Stimulated activated CD8-positive, alpha-beta memory T cell treated with anti-CD3 and anti-CD28 coated beads, Interleukin-4, amount 100 ng/mL, for 4 hours (primary cell): ENCODE measurements at places on chromosomes 5 and 9.

DNA sequence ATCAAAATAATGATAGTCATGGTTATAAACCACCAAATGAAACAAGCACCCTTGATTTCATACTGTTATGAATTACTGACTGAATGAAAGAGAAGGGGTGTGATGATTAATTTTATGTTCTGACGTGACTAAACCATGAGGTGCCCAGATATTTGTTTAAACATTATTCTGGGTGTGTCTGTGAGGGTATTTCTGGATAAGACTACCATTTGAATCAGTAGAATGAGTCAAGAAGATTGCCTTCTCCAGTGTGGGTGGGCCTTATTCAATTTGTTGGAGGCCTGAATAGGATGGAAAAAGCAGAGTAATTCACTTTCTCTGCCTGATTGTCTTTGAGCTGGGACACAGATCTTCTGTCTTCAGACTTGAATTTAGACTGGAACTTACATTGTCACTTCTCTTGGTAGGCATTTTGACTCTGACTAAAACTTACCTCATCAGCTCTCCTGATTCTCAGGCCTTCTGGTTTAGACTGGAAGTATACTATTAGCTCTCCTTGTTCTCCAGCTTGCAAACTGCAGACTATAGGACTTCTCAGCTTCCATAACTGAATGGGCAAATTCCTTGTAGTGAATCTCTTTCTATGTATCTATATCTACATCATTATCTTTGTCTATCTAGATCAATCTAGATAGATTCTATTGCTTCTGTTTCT, 321.9 kb upstream of the TARS1 start:
- no peak for DNase-seq

- no peak for DNase-seq
Observed at GRCh38 chr5:179954434-179954833, 46.7 kb upstream of the TBC1D9B start.

- DNase-seq: no peak
Observed at GRCh38 chr9:90285946-90286345, 356.7 kb downstream of the DIRAS2 start.

DNA sequence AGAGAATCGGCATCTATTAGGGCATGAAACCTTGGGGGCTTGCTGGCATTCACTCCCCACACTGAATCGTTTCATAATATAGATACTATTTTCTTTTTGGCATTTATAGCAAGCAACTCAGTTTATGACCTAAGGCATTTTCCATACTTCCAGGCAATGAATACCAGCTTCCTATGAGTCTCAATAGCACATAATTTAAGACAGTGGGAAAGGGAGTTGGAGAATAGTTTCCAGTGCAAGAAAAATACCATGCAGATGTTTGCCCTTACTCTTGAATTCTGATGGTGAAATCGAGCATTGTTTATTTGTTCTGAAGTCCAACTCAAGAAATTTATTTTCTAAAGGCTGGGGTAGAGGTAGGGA, 175.8 kb upstream of the KLF9 start:
- DNase-seq: no peak

DNA sequence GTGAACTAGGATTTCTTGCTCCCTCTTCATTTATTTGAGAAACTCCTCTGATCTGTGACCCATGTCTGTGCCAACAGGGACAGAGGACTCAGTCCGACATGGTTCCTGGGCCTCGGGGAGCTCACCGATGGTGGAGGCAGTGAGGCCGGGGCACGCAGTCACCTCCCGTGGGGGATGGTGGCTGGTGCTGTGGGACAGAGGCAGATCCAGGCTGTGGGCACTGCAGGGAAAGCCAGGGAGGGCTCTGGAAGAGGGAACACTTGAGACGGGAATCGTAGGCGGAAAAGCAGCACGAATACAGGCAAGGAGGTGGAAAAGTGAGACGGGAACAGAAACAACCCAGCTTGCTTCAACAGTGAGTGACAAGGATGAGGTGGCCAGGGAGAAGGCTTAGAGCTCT, 127.8 kb downstream of the GABBR2 start:
- DNase-seq: no peak

DNA sequence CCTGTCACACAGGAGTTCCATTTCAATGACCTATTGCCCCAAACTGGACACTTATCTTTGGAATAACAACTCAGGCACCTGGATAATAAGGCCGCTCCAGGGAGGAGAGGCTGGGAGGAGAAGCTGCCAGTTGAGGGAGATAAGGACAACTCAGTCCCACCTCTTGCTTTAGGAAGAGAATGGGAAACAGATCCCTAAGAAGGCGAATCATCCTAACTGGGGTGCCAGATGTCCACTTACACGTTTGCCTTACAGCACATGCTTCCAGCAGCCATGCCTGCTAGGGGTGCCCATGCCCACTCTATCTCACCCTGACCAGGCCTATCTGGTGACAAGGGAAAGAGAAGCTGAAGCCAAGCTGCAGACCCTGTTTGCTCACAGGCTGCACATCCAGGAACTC, 6.5 kb downstream of the HK3 start:
- DNase-seq: no peak

DNA sequence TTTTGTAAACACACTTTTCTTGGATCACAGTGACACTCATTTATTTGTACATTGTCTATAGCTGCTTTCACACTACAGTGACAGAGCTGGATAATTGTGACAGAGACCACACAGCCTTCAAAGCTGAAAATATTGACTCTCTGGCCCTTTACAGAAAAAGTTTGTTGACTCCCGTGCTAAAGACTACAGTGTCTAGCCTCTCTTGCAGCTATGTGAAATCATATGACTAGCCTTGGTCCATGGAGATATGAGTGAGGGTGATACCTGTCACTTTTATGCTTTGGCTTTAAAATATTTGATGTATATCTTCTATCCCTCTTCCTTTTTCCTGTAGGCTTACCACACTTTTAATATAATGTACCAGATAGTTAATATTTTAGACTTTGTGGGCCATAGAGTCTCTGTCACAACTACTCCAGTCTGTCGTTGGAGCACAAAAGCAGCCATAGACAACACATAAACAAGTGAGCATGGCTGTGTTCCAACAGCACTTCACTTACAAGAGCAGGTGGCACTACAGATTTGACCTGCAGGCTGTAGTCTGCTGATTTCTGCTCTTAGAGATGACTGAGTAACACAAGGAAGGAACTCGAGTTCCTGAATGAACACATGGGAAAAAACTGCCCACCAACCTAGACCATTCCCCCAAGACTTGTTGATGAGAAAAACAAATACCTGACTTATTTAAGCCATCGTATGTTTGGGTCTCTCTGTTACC, 73.5 kb upstream of the ANKRD55 start:
- DNase-seq: no peak

GRCh38 chr5:147688656-147689356, 93.7 kb downstream of the JAKMIP2 start:
- no peak for DNase-seq

DNA sequence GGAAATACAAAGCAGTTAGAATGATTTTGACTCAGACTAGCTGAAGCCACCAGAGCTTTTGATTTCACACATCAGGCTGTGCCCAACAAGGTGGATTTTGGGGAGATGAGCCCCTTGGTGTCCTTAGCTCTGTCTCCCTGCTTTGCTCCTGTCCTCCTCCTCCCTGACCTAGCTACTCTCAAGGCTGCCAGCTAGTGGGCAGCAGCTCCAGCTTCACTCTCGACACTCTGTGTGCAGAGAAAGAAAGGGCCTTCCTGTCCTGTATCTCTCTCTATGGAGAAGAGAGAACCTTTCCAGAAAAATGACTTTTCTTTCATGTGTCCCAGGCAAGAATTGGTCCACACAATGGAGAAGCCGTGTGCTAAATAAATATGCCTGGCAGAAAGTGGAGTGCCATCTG, 446.2 kb downstream of the SEMA5A start:
- no peak for DNase-seq

GRCh38 chr5:42779083-42779482, 22.5 kb downstream of the CCDC152 start:
- no peak for DNase-seq

- no peak for DNase-seq
Observed at GRCh38 chr9:127237801-127238200, 26.8 kb upstream of the GARNL3 start.

DNA sequence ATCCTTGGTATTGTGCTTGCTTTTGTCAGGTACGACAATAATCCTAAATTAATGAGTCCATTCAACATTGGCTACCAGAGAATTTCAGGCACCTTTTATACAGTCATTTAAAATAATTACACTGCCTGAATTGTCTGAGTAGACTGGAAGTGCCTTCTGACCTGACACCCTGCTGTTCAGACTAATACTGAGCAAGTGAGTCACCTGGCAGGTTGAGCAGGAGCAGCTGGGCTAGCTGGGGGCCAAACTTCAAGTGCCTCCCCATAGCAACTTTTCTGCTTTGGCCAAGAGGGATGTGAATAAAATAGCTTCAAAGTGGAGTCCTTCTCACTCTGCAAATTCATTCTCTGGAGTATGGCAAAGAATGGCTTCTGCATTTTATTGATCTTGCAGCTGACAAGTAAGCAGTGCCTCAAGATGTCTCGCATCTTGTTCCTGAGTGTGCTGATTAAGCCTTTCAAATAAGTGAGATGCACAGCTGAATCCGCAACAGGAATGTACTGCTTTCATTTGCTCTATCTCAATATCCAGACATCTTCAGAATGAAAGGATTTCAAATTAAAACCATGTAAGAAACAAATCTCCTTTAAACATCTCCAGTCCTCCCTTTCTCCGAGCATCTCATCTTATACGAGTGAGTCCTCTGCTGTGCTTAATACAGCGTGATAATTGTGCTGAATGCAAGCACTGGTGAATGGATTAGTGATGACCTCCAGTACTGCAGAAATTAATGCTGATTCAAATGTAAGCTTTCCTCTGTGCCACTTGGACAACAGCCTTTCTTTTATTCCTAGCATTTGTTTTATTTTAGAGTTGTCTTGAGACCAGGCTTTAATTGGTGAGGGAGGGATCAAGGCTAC, 271.2 kb downstream of the EDIL3 start:
- DNase-seq: no peak

DNA sequence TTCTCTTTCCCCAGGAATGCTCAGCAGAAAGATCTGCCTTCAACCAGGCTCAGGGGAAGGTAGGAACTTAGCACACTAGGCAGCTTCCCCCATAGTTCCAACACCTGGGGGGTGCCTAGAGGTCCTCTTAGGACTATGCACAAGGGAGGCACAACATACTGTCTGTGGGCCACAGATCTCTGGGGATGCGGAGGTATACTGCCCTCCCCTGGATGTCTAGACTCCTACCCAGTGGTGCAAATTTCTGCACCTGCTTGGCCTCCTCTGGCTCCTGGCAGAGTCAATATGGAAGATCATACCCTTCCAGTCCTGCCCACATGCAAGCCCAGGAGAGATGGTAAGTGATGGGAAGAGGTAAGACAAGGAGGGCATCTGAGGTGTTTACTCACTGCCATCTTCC, 247.5 kb upstream of the DAPK1 start:
- no peak for DNase-seq

DNA sequence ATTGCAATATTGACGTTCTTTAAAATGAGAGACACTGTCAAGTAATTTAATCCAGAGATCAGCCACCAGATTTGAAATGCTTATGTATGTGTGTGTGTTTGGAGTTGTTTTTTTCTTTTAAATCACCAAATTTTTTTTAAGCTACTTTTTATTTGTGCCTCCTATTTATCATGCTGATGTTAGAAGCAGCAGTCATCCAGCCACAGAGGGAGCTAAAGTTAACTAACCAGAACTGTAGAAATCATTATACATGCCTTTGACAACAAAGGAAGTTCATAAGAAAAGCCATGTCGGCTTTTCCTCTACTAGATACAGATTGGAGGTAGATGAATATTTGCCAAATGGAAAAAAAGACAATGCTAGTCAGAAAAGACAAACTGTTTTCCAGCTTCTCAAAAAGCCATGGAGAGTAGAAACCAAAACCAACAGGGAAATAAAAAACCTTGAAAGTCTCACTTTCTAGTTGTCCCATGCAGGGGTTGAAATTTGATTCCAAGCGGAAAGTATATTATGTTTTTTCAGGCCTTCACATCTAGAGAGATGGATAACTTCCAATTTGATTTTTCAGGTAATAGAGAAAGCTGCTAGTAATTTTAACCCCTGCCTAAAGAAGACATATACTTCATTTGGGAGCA, 4.5 kb downstream of the PURA start:
- DNase-seq: no peak

DNA sequence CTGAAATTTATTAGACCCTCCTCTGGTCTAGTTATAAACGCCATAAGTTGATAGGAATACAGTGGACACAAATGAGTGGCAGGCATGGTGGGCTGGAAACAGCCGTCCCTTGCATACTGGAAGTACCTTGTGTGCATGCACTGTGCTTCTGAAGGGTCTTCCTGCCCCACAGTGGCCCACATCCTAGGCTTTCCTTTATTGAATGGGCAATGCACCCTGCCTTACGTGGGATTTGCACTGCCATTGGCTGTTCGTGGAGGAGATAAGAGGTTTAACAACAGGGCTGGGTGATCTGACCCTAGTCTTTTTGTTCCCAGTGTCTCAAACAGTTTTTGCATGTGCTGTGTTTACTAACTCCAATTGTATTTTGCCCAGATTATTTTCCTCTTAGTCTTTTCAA, 480.8 kb downstream of the GADD45G start:
- DNase-seq: no peak

DNA sequence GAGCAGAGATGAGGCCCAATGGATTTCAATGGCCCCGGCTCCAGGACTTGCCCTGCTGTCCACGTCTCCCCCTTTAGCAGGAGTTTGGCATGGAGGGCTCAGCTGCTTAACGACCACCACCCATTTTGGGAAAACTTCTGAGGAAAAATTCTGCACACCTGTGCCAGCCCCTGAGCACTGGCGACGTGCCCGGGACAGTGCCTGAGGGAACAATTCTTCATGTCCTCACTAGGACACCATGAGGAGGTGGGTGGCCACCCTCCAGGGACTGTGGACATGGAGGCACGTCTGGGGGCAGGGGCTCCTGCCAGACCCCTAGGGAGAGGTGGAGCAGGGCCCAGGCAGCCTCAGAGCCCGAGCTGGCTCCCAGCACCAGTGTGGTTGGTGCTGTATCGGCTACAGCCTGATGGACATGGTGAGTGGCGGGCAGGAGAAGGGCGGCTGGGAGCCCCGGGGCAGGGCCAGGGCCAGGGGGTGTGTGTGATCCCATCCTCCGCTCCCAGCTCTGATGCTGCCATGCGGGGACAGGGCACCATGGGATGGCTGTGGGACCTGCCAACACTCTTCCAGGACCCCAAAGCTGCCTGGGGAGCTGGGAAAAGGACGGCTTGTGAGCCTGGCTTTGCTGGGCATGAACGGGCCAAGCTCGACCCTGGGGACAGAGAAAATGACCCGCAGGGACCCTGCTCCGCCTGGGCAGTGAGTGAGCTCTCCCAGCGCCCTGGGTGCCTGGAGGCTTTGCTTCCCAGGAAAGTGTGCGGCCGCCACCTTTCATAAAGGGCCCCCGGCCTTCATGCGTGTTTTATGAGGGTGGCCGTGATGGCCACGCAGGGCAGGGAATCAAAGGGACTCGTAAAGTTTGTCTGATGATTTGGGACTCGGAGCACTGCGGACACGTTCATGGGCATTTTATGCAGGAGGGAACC, 3.6 kb upstream of the QSOX2 start:
- no peak for DNase-seq

DNA sequence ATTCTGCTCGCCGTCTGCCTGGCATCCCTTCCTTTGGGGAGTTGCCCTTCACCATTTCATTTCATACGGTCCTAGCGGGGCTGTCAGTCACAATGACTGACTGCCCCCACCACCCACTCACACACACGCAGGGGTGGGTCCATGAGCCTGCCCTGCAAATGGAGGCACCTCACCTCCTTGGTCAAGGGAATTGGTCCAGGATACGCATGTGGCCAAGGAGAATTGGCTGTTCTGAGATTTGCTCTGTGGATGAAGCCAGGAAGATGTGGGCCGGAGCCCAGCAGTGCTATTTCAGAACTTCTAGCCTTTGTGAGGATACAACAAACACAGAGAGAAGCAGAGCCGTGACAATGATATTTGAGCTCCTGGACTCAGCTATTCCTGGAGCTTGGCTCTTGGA, 17.0 kb downstream of the C1QTNF2 start:
- no peak for DNase-seq
